Body of pancreas (tissue), 4 donors: ENCODE measurements at places on chromosomes 4 and X.

DNA sequence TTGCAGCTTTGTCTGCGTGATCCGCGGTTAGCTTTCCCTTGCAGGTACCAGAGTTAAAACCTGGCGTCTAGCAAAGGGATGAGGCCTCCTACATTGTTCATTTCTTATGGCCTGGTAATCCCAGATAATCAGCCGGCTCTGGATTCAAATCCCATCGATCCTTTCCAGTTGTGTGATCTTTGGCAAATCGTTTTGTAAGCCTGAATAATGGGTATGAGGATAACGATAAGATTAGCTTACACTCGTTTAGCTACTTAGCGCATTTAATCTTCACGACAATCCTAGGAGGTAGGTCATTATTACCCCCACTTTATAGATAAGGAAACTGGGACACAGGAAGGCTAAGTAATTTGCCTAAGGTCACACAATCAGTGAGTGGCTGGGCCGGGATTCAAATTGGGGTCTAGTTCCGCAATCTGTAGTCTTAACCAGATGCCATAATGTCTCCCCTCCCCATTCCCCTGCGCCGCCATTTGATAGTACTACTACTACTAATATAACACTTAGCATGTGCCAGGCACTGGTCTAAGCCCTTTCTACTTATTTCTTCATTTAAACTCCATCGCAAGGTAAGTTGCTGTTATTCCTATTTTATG is 1.7 kb upstream of the UBA1 start:
- DNase-seq: no peak

DNA sequence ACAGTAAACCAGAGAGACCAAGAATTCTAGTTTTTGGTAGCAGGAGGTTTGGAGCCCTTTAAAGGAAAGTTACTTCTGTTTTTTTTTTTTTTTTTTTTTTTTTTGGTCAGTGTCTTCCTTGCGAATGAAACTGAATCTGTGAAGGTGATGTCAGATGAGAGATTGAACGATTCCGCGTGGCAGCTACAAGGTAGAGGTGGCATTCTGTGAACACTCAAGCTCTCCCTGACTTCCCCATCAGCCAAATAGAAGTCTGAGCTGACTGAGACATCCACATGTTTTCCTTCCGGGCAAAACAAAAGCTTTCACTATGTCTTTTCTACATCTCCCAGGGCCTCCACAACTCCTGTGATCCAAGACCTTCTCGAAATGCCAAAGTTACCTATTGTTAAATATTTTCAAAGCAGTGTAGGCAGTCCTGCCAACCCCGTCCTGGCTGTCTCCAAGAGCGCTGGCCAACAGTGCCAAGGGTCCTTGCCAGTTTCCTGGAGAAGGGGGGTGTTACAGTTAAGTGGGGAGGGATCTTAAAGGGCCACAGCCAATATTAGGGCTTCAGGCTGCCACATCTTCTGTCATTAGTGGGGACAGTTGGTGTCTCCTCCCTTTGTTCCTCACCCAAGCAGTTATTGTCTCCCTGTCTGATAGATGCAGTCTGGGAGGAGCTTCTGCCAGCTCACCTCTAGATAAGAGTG is 102.9 kb upstream of the SLC34A2 start:
- peak; percentile 70 for DNase-seq

DNA sequence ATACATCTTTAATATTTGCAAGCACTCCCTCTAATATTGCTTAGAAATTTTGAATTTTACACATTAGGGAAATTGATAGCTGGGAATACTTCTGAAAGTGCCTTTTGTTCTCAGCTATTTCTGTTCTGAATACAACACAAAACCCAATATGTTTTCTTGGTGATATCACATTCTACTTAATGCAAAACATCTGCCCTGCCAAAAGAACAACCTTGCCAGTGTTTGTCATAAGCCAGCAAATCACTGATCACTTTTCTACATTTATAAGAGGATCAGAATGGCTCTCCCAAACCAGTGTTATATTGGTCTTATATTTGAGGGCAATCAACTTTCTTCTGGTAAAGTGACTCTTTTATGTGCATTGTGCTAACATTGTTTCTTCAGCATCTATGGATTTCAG is 126.8 kb upstream of the APOOL start:
- no peak for DNase-seq

DNA sequence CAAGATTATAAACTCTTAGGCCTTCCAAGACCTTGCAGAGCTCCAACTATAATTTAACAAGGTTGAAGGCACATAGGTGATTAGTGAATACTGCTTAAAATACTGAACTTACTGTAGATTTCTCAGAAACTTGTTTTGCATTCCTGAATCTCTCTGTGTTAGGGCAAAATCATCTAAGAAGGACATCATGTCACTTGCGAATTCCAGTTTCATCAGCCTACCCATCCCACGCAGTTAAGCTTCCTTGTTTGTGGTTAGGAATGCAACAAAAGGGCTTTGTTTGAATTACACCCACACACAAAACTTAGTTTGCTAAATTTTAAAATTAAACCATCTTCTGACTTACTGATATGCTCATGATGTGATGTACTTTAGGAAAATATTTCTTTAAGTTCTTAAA is 174.0 kb downstream of the SOWAHB start:
- no peak for DNase-seq

DNA sequence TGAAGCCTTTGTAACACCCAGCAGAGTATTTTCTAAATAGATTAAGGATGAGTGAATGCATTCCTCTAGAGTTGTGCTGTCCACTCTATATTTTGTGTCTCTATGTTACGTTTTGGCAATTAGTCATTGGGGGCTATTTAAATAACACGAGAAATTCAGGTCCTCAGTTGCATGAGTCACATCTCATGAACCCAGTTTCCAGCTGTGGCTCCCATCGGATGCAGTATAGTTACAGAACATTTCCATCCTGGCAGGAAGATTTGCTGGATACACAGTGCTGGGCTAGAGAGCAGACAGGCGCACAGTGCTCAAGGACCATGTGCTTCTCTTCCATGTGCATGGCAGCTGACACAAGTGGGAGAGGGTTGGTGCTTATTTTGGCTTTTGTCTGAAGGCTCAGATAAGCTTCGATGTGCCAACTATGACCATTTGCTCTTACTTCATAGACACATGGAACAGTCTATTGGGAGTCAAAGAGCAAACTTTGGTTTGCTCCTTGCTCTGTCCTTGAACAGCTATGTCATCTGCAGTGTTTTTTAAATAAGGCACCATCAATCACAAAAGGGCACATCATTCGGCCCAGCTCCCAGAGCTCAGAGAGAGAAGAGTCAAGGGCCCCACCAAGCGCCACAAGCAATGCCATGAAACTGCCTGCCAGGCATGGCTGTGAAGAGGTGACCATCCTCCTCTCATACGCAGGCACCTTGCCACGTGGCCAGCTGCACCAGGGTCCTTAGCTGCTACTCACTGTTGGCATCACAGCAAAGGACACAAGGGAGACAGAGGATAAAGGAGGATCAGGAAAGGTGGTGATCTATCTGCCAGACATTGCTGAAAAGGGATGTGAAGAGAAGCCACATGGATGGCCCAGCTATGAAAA is 8.1 kb upstream of the STS start:
- DNase-seq: no peak

DNA sequence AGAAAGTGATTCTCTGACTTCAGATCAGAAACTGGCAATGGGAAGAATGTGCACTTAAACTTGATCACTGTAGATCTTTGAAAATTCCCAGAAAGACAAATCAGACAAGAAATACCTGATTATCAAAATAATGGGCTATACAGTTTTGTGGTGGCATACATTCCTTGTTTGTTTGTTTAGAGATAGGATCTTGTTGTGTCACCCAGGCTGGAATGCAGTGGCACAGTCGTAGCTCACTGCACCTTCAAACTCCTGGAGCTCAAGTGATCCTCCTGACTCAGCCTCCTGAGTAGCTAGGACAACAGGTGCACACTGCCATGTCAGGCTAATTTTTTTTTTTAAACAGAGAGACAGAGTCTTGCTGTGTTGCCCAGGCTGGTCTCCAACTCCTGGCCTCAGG is 81.0 kb upstream of the SPRY1 start:
- DNase-seq: no peak

GRCh38 chr4:185457136-185457535 is 14.4 kb downstream of the CCDC110 start:
- peak; percentile 40 for DNase-seq

- no peak for DNase-seq
These were observed 99.6 kb upstream of the TMEM150C start for GRCh38 chr4:82661181-82661992.

- DNase-seq: no peak
These were observed 5.0 kb upstream of the SHROOM4 start for GRCh38 chrX:50818986-50819385.

GRCh38 chr4:143185253-143186107 is 763 bp downstream of the USP38 start:
- DNase-seq: peak; percentile 31

GRCh38 chrX:105323928-105324327 is 103.4 kb upstream of the TEX13A start:
- no peak for DNase-seq

DNA sequence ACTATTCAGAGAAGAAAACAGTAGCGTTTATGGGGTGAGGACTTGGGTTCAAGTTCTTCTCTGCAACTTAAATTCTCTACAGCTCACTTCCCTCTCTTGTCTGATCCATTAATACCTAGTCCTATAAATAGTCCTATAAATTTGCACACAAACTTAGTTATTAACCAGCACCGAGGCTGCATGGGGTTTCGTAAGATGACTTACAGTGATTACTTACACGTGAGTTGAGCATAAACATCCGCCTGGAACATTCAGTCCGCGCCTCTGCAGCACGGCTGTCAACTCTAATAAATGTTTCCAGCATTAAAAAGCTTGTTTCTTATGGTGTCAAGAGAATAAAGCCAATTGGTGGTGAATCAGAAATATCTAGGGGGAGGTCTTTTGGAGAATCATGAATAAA is 103.0 kb upstream of the ENPP6 start:
- DNase-seq: peak; percentile 30

DNA sequence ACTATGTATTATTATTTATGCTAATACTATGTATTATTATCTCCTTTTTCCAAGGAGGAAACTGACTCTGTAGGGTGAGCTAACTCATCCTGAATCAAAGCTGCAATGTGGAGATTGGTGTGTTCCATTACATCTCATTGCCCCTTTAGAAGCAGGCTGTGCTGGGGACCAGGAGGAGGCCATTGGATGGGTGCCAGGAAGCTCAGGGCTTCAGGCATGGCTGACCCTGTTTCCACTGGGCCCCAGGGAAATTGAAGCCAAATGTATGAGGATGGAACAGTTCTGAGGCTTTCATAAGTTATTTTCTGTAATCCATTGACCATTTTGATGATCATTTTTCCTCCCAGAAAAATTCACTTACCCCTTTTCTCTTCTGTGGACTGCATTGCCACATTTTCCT is 418.8 kb upstream of the ZFP42 start:
- DNase-seq: no peak

GRCh38 chrX:136847874-136848273 is 32.7 kb downstream of the RBMX start:
- DNase-seq: no peak

GRCh38 chrX:140733766-140734342 is 24.3 kb downstream of the LINC00632 start:
- DNase-seq: peak; percentile 11
